Lung (tissue), 17 donors: ENCODE measurements at places on chromosomes 7 and 10.
A peak's percentile ranks its signal among the peaks of the same experiment; 100 is the strongest.

DNA sequence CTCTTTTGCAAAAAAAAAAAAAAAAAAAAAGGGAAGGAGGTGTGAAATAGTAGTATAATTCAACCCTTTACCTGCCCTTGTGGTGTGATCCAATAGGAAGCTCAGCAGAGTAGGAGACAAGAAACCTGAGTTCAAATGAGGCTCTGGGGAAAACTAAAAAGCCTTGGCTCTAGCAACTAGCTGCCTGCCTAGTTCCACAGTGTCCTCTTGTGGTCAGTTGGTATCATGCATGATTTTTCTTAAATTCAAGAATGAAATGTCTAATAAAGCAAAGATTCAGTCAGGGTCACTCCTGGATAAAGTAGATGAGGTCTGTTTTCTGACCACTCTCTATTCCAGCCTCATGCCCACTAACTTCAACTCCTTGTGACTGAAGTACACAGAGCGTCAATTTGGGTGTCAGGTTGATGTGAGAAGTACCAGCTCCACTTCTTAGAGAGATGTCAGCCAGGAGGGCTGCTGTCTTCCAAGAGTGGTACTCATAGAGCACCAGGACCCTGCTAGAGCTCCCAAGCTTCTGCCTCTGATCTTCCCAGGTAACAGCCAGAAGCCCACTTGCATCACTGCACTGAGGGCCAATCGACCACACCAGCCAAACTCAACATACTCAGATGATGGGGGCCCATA lies 10.5 kb downstream of the LSM5 start:
- DNase-seq, result peak; percentile 46

DNA sequence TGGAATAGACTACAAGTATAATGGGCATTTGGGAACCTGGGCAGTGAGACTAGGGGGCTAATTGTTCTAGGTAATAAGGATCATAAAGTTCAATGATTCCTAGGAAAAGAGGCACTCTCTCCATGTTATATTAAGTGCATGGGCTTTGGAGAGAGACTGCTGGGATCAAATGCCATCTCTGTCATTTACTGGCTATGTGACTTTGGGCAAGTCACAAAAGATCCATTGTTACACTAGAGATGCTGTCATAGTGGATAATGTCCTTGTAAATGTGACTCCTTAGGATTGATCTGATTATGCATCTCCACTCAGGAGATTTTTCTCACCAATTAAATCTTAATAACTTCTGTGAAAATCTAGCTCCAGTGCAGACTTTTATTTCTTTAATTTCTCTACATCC lies 156.3 kb upstream of the CACNA2D1 start:
- DNase-seq, result no peak

DNA sequence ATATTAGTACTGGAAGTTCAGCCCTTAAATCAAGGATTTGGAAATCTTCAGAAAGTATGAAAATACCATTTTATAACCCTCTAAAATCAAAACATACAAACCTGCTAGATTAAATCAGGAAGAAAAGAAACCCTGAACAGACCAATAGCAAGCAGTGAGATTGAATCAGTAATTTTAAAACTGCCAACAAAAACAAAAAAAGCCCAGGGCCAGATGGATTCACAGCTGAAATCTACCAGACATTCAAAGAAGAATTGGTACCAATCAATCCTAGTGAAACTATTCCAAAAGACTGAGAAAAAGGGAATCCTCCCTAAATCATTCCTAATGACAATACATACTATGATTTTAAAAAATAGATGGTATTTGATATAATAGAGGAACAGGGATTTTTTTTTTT lies 70.1 kb downstream of the MCU start:
- DNase-seq, result no peak

GRCh38 chr7:157046681-157047080 lies 36.2 kb upstream of the MNX1 start:
- DNase-seq, result no peak

- no peak for DNase-seq
Measured at GRCh38 chr10:44312401-44312800, 72.5 kb downstream of the CXCL12 start.

- DNase-seq, result no peak
Measured at GRCh38 chr7:41478187-41478586, 224.7 kb downstream of the INHBA start.

DNA sequence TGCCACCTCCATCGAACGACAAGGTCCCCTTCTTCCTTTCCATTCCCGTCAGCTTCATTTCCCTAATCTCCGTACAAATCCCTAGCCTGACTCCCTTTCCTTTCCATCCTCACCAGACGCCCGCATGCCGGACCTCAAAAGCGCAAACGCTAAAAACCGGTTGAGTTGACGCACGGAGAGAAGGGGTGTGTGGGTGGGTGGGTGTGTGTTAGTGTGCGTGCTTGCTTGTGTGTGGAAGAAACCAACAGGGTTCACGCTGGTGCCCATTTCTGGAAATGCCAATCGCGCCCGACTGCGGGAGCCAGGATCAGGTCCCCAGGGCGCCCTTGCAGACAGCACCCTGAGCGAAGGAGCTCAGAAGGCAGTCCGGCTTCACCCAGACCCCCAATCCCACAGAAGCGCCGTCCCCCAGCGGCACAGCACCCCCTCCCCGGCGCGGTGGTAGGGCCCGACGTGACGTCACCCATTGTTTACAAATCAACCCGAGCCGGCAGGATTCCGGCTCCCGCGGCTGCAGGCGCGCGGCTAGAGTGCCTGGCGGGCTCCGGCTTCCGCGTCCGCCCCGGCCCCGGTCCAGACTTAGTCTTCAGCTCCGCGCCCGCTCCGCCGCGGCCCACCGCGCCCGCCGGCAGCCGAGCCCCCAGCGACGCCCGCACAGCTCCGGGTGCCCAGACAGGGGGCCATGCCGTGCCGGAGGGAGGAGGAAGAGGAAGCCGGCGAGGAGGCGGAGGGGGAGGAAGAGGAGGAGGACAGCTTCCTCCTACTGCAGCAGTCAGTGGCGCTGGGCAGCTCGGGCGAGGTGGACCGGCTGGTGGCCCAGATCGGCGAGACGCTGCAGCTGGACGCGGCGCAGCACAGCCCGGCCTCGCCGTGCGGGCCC lies at the start of gene FRAT1:
TSS of gene FRAT1 (plus strand) at position 500 of the 880 bp plus-strand sequence. CDS start at position 683, 183 bp downstream.
- peak; percentile 92 for DNase-seq

GRCh38 chr10:21278491-21279216 lies 246.8 kb downstream of the SKIDA1 start:
- peak; percentile 95 for DNase-seq

DNA sequence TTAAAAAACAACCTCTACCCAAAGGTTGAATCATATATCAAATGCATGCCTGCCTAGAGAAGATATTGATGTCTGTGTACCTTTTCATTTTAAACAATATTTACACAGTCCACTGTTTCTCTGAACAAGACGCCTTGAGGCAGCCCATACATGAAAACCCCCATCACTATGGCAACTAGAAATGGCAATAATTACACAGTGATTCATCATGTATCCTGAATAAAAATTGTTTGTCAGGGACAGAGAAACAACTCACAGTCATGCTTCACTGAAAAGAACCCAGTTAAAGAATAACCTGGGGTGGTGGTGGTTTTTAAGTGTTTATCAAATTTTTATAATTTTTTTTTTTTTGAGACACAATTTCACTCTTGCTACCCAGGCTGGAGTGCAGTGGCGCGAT lies 19.7 kb downstream of the DNAJC12 start:
- peak; percentile 27 for DNase-seq

GRCh38 chr10:101881036-101881774 lies 37.6 kb upstream of the KCNIP2 start:
- DNase-seq, result no peak

DNA sequence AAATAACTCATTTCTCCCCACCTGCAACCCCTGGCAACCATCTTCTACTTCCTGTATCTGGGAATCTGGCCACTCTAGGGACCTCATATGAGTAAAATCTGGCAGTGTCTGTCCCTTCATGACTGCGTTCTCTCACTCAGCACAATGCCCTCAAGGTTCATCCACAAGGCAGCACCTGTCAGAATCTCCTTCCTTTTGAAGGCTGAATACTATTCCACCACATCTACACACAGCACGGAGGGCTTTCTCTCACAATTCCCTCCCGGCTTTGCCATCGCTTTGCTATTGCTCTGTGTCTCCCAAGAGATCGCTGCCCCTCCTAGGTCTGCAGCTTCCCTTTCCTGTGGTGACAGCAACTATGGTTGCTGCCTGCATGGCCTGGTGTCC lies 174.7 kb upstream of the RHEB start:
- no peak for DNase-seq

GRCh38 chr7:7582596-7582995 lies 15.9 kb downstream of the MIOS start:
- DNase-seq, result no peak

DNA sequence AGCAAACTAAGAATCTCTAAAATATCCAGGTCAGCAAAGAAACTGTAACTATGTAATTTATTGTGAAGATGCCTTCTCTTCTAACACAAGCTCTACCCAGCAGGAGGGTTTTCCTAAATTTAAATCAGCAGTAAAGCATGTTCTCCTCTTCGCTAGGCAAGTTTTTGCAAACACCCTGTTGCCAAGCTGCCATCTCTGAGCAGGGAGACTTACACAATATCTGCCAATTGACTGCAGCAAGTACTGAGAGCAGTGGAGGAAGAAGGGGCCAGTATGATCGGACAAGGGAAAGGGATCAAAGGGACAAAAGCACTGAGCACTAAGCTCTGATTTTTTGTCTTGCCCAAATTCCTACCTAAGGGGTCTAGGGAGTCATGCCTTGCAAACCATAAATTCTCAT lies 16.0 kb upstream of the LANCL2 start:
- DNase-seq, result no peak

GRCh38 chr7:131110297-131111080 lies 217.2 kb upstream of the MKLN1 start:
- peak; percentile 7 for DNase-seq

GRCh38 chr10:127939786-127940330 lies 33.0 kb downstream of the PTPRE start:
- DNase-seq, result no peak

- DNase-seq, result no peak
Measured at GRCh38 chr10:104323760-104324201, 14.5 kb downstream of the ITPRIP start.

GRCh38 chr7:70807650-70808049 lies 324.3 kb upstream of the GALNT17 start:
- no peak for DNase-seq

DNA sequence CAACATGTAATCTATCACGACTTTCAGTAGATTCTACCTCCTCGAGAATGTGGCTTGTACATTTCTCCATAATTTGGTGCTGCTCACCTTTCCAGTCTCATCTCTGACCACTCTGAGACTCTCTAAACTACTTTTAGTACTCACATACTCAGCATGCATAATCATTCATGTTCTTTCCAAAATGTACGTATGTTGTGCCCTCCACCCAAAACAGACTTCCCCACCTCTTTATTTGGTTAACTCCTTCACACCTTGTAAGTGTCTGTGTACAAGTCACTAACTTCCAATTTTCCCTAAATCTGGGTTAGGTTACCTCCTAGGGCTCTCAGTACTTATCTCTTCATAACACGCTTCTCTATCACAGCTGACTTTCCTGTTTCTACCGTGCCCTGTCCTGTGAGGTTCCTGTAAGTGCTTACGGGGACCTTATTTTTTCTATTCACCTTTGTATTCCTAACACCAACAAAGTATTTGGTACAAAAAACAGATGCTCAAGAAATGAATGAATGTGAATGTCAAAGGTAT lies 186.2 kb upstream of the MKLN1 start:
- DNase-seq, result no peak

DNA sequence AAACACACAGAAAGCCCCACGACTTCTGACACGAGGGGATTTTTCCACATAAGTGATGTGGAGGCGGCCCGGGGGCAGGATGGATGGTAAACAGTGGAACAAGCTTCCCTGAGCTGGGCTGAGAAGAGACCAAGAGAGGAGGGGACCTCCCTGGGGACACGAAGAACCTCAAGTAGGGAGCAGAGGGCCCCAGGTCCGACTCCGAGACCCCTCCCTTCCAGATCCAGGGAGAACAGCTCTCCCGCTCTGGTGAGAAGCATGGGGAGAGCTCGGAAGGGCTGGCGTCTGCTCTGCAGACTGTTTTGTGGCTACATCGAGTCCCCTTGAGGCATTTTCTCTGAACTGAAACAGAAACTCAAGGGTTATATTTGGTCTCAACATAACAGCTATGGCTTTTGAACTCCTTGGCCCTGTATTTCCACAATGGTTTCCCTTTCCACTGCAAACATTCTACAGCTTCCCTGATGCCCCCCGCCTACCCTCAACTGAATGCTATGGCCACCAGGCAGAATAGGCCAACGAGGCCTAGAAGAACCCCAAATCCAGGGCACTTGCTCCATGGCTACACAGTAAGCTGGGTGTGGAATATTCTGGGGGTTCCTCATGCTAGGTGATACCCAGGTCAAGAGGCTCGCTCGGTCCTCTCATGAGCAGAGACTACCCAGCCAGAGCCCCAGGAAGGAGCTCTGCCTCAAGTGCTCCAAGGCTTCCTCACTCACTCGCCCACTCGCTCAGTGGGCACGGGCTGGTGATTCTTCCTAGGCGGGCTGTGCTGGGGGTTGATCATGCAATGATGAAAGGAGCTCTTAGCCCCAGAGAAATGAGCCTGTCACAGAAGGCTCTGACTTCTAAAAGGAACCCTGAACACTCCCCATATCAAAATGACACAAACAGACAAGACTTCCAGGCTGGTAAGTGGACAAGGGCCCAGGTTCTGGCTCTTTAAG lies 47.5 kb downstream of the FAM53B start:
- no peak for DNase-seq

GRCh38 chr7:151978616-151979015 lies 22.4 kb downstream of the GALNTL5 start:
- peak; percentile 12 for DNase-seq

DNA sequence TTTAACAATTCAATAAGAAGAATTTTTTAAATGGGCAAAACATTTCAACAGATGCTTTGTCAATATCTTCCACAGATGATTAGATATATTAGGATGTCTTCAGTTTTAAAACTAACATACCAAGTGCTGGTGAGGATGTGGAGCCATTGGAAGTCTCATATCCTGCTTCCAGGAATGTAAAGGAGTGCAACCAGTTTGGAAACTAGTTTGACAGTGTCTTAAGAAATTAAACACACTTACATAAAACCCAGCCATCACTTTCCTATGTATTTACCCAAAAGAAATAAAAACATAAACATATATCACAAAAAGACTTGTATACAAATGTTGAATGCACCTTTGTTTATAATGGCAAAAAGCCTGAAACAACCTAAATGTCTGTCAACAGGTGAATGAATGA lies 13.3 kb upstream of the AGK start:
- DNase-seq, result no peak

GRCh38 chr10:62492012-62492869 lies 118.1 kb downstream of the ZNF365 start:
- DNase-seq, result no peak

GRCh38 chr7:66088861-66089838 lies 13.5 kb downstream of the ASL start:
- DNase-seq, result no peak

GRCh38 chr7:29587195-29587808 lies 23.7 kb downstream of the PRR15 start:
- DNase-seq, result no peak

DNA sequence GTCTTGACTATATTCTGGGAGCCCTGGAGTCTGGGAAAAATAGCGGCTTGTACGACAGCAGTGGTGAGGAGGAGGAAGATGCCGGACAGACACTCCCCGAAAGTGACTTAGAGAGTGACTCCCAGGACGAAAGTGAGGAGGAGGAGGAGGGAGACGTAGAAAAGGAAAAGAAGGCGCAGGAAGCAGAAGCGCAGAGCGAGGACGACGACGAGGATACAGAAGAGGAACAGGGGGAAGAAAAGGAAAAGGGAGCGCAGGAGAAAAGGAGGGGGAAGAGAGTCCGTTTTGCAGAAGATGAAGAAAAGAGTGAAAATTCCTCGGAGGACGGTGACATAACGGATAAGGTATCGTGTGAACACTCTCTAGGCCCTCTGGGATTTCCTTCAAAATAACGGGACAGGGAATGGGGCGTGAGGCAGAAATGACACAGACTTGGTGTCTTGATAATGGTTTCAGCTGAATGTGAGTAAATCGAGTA lies 908 bp downstream of the NOM1 start:
- no peak for DNase-seq
